ENCODE measurements at places on chromosomes 6 and 20.

- DNase-seq: no peak
These were observed 47.2 kb downstream of the PTPRA start for GRCh38 chr20:2920473-2920872.

DNA sequence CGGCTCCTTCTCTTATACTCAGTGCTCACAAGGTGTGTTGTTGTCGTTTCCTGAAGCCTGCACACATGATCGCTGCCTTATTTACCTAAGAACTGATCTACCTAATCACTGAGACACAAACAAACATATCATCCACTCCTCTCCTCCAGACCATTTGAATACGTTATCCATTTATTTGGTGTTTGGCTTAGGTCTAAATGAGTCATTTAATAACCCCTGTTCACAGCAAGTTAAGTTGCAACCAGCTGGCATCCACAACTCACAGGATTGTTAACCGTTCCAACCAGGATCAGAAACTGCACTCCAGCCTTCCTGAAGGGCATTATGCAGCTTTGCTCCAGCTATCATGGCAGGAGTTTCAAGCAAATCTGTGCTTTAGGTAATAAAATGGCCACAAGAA lies 511.1 kb upstream of the MAP3K7 start:
- no peak for DNase-seq

DNA sequence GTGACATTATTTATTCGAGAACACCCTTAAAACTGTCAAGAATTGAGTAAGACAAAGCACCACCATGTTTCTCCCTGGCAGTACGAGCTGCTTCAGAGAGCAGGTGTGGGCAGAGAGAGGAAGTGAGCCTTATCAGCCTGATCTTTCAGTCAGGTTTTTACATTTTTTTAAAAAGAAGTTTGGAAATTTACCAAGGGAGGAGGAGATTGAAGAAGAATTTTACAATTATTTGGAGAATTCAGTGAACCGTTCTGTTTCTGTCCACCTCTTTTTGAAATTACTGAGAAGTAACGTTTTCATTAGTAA lies 75.5 kb downstream of the ZDHHC14 start:
- peak; percentile 53 for DNase-seq

DNA sequence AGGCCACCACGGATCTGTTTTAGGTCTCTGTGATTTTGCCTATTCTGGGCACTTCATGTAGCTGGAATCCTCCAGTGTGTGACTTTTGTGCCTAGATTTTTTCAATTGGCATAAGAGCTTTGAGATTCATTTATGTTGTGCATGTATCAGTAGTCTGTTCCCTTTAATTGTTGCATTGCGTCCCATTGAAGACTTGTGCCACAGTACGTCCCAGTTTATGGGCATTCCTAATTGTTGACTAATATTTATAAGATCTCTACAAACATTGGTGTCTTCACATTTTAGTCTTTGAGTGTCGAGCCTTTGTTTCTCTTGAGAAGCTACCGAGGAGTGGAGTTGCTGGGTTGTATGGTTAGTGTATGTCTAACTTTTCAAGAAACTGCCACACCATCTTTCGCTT lies 704 bp upstream of the FAM210B start:
- no peak for DNase-seq

DNA sequence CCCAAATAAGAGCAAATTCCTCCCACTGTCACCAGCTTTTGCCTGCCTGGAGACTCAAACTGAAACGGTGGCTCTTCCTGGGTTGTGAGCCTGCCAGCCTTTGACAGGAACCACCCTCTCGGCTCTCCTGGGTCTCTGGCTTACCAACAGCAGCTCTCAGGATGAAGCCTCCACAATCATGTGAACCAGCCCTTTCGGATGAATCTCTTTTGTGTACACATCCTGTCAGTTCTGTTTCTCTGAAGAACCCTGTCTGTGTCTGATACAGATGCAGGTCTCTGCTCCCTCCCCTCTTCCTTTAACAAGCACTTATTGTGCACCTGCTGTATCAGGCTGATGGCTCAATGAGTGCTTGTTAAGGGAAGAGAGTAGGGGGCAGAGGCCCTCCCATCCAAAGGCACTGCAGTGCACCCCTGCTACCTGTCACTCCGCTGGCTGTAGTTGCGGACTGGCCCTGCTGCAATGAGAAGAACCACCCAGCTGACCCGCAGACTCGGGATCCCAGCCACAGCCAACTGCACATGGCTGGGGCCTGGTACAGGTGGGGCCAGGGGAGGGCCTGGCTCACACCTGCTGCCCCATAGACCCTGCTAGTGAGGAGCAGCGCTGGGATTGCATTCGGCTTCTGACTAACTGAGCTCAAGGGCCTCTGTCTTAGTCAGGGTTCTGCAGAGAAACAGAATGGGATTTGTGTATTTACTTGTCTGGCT lies 120.1 kb upstream of the PMEPA1 start:
- DNase-seq: no peak

GRCh38 chr20:6700563-6701329 lies 66.7 kb upstream of the BMP2 start:
- no peak for DNase-seq

All from NAMALWA (cell line).